ENCODE measurements at places on chromosomes 3 and 15.

- DNase-seq: no peak
Observed at GRCh38 chr3:190119461-190120268, 1.0 kb downstream of the P3H2 start.

DNA sequence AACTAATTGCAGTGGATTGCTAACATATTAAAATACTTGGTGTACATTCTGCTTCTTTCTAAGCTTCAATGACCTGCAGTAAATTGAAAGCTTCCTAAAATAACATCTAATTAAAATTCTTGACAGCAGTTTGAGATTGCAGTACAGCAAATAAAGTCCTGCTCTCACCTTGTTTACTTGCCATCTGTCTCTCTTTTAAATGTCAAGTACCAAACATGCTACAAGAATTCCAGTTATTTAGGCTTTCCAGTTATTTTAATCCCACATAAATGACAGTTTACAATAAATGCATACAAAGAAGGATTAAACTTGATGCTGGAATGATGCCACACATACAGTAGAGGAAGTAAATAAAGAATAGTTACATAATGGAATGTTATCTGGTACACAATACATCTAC, 33.2 kb downstream of the CBLB start:
- no peak for DNase-seq

GRCh38 chr3:127652246-127652995, 20.3 kb upstream of the ABTB1 start:
- DNase-seq: peak; percentile 67

GRCh38 chr3:50089609-50089945, 858 bp downstream of the RBM5 start:
- DNase-seq: peak; percentile 27

- no peak for DNase-seq
Observed at GRCh38 chr3:152060701-152061100, 187.3 kb downstream of the SUCNR1 start.

GRCh38 chr3:196499807-196500524, 3.6 kb downstream of the RNF168 start:
- no peak for DNase-seq

GRCh38 chr15:88634449-88634848, 4.4 kb upstream of the ISG20 start:
- no peak for DNase-seq

- DNase-seq: no peak
Observed at GRCh38 chr3:42982645-42983412, 3.7 kb downstream of the GASK1A start.

DNA sequence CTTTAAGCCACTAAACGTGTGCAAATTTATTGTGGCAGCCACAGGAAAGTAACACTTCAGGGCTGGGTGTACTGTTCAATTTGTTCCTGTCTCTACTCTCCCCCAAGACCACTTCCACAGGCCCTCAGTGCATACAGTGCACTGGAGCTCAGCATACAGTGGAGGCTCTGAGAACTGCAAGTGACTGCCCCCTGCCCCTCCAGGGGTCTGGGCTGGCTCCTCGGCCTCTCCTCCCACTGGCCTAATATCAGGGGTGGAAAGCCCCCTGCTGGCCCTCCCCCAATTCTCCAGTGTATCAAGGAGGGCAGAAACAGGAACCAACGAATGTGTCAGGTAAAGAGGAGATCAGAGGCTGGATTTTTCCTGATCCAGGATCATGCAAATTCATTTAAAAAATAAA, 19.9 kb upstream of the HEG1 start:
- DNase-seq: no peak

- no peak for DNase-seq
Observed at GRCh38 chr15:75835990-75836958, 7.0 kb upstream of the UBE2Q2 start.

- DNase-seq: no peak
Observed at GRCh38 chr3:15520185-15520584, 1.3 kb downstream of the COLQ start.

DNA sequence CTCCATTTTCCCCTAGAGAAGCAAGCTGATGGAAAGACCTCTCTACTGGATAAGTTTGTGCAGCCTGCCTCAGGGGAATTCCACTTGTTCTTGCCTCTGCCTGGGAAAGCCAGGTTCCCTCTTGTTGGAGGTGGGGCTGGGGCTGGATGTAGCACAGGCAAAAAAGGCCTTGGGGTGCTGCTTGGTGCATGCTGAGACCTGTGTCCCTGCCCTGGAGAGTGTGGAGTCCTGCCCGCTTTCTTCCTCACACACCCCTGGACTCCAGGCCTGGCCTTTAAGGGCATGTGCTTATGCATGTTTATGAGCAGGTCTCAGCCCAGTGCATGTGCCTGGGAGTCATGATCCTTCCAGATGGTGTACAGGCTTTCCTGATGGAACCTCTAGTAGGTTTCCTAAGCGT, 23.5 kb upstream of the JMJD7 start:
- no peak for DNase-seq

DNA sequence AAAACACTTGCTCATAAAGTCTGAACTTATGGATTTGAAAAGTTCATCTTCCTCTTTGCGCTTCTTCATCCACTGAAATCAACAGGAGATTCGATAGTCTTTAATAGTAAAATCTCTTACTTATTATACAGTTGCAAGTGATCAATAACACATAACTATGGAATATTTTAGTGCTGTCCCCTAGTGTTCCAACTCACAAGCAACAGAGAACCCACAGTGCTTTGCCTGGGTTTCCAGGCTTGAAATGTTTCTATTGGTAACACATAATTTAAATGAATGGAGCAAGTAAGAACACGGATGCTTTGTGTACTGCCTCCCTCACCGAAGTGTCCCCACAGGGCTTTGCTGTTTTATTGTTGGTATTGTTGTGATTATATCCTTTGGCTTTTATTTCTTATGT, 93.5 kb downstream of the WDR72 start:
- no peak for DNase-seq

GRCh38 chr3:62602987-62603386, 229.6 kb upstream of the FEZF2 start:
- no peak for DNase-seq

- DNase-seq: no peak
Observed at GRCh38 chr15:34786206-34786605, 9.1 kb downstream of the ACTC1 start.

DNA sequence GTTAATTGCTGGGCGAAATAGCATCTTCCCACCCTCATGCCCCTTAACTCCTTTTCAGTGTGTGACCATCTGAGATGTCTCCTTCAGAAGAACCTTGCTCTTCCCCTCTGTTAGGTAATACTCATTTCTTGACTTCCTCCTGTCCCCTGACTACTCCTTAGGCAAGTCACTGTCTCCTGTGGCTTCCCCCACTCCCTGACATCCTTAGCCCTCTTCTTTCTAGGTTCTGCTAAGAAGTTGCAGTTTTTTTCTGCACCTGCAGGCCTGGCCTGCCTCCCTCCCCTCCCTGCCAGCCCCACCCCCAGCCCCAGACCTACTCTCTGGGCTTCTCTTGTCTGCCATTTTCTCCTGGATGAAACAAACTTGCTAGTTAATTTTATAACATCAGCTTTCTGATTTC, 15.2 kb upstream of the EID1 start:
- no peak for DNase-seq

DNA sequence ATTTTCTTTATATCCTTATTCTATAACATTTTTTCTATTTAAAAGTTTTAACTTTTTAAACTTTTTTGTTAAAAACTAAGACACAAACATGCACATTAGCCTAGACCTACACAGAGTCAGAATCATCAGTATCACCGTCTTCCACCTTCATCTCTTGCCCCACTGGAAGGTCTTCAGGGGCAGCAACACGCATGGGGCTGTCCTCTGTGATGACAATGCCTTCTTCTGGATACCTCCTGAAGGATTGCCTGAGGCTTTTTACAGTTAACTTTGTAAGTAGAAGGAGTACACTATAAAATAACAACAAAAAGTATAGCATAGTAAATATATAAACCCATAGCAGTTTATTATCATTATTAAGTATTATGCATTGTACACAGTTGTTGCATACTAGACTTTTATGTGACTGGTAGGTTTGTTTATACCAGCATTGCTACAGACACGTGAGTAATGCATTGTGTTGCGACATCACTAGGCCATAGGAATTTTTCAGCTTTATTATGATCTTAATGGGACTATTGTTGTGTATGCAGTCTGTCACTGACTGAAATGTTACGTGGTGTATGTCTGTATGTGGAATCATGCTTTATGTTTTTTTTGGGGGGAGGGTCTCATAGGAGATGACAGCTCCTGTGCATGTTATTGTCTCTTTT, 18.2 kb downstream of the ATP1B3 start:
- DNase-seq: peak; percentile 73

DNA sequence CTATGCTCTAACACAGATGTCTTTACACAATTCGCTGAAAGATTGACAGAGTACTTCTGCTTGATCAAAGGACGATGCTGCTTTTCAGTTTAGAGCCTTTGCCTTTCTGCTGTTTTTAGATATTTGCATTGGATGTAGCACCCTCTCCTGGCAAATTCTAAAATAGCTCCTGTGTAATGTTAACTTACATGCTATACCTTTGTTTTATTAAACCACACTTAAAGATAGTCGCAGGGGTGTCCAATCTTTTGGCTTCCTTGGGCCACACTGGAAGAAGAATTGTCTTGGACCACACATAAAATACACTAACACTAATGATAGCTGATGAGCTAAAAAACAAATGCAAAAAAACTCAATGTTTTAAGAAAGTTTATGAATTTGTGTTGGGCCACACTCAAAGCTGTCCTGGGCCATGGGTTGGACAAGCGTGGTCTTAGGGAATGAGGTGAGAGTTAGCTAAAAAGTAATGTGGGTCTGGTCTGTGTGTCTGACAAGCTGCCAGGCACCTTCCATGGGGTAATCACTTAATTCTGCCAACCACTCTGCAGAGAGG, 62.9 kb downstream of the ATG7 start:
- peak; percentile 73 for DNase-seq

DNA sequence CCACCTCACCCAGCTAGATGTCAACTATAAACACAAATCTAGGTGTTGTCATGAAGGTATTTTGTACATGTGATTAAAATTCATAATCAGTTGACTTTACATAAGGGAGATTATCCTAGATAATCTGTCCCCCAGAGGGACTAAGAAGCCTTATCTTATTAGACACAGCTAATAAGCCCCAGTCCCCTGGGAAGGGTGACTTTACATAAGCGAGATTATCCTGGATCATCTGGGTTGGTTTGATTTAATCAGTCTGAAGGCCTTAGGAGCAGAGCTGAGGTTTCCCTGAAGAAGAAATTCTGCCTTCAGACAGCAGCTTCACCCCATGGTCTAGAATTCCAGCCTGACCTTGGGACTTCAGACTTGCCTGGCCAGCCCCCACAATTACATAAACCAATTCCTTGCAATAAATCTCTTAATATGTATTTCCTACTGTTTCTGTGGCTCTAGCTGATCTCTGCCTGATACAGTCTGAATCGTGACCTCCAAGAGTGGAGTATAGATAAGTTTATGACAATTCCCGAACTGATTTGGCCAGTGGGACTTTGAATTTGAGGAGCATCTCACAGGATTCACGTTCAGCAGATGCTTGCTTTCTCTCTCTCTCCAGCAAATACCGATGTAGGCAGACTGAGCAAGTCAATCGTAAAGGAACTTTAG, 66.5 kb downstream of the MRPL46 start:
- no peak for DNase-seq

- peak; percentile 71 for DNase-seq
Observed at GRCh38 chr3:161171113-161171512, 50.0 kb upstream of the NMD3 start.

DNA sequence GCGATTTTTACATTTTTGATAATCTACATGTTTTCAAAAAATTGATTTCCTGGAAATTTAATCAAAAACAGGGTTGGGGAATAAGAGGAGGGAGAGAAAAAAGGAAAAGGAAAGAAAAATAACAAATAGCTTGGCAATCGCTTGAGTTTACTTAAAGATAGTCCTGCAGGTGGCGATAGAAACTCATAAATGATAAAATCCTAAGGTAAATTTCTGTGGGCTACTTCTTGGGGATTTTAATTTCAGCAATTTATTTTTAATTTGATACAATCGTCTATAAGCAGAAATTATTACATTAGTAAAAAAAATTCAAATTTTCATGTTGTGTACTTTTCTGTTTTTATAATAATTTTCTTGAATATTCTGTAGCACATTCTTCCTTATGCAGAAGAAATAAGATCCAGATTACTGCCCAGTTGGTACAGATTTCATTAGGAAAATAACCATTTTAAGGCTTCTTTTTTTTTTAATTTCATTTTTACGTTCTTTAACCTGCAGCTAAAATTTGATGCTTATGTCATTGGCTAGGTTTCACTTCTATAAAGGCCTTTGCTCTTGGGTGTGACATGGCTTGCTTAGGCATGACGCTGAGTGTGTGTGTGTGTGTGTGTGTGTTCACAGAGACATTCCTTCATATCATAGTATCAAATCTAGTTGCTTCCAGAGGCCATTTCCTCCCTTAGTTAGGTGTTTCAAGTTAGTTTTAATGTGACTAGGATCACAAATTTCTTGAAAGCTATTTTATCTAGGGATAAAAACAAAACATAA, 181.8 kb downstream of the MCTP2 start:
- DNase-seq: peak; percentile 7

- no peak for DNase-seq
Observed at GRCh38 chr15:60510006-60510405, 31.1 kb upstream of the ICE2 start.

DNA sequence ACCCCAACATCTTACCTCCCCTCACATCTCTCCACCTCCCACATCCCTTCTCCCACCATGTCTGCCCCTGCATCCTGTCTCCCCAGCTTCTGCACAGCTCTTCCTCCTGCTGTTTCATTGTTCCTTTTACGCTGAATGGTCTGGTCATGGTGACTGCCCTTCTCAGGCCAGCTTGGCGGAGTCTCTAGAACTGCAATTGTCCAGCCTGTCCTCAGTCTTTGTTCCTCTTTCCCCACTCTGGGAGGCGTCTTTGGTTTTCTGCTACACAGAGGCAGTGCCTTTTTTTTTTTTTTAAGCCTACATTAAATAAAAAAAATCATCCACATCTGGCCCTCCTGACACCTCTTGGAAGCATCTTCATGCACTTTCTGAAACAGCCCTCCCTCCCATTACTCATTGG, 49.1 kb upstream of the SEC22A start:
- DNase-seq: no peak

DNA sequence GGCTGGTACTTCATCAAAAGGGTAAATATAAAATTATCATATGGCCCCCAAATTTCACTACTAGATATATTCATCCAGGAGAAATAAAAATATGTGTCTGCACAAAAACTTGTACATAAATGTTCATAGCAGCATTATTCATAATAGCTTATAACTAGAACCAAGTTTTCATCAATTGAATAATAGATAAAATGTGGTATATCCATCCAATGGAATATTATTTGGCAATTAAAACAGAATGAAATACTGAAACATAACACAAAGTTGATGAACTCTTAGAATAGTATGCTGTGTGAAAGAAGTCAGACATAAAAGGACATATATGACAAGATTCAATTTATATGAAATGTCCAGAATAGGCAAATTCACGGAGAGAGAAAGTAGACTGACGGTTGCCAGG, 389.3 kb upstream of the ADAMTS9 start:
- DNase-seq: no peak
